ENCODE measurements at places on chromosomes 12 and 14.

DNA sequence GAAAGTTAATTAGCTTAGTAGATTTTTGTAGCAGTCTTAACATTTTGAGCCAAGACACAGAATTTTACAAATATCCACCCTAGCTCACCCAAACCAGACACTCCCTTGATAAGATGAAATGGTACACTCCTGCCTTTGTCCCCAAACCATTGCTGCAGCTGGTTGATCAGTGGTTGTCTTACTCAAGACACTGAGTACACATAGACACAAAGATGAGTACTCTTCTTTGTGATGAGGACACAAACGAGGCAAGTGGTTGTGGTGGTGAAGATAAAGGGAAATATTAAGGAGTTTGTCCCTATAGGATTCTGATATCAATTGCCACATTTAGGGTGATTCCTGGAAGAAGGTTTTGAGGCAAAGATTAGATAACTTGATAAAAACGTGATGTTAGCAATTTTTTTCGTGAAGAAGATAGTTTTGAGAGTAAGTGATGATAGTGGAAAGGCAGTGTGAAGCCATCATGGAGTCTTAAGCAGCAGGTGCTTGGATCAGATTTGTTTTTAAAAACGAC lies 21.4 kb upstream of the ATP2B1 start:
- no peak for DNase-seq

DNA sequence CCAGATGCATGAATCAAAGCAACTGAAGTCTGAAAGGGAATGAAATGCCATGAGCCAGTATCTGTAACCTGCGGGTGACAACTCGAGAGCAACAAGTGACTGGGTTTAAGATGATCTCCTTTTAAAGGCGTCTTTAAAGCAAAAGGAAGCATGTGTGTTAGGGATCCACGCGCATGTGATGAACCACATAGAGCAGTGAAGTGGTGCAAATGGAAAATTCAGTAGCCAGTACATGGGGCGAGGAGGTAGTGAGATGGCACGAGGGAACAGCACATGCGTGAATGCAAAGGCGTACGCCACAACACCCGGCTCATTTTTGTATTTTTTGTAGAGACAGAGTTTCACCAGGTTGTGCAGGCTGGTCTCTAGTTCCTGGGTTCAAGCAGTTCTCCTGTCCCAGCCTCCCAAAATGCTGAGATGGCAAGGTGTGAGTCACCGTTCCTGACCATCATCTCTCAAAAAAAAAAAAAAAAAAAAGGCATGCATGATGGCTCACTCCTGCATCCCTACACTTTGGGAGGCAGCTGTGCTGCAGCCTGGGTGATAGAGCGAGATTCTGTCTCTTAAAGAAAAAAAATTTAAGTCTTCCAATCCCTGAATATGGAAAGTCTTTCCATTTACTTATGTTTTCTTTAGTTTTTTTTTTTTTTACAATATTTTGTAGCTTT lies 24.6 kb upstream of the BCL7A start:
- no peak for DNase-seq

DNA sequence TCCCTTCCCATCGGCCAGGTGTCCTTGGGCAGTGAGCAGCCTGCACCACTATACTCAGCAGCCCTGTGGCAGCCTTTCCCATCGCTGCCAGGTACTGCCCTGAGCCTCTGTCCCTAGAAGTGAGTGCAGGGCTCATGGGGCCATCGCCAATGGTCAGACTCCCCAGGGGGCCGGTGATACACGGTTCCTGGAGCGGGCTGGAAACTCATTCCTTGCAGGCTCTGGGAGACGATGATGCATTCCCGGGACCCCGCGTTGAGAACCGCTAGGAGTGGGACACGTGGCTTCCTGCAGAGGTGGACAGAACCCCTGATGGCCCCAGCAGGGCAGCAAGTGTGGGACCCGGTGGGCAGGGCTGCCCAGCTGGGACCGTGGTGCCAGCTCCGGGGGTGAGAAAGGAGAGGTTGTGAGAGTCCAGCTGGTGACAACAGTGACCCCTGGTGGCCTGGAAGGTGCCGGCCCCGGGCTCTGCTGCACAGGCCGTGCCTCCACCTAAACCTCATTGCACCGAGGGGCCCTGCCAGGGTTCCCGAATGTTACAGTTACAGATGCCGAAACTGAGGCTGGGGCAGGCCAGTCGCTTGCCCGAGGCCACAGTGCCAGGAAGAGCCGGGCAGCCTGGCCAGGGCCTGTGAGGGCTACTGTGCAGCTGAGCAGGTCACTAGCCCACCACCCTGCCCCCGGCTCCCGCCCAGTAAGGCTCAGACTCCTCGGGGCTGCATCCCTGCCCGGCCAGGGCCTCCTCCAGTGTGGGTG lies 33.8 kb downstream of the FBRSL1 start:
- peak; percentile 26 for DNase-seq

GRCh38 chr12:94149781-94150239 lies 1.4 kb downstream of the PLXNC1 start:
- DNase-seq, result peak; percentile 33

DNA sequence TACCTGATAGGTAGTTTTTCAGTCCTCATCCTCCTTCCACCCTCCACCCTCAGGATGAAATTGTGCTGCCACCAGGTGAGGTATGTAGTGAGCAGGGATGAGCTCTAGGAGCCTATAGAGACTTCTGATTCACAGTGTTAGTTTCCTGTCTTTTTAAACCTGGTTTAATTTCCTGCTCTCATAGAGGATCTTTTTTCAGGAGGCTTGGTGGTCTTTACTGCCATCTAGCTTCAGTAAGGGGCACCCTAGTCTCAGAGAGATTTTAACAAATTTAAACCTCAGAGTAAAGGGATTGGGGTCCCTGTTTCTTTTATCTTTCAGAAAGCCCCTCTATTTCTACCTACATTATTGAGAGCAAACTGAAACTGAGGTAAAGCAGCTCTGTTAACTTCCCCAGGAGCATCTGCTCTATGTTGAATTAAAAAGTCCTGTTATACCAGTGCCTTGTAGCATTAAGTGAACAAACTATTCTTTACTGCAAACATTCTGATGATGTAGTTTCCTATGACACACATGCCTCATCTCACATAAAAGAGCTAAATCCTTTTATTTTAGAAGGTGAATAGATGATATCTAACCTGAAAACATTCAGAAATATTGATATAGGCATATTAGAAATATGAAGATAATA lies 172.2 kb upstream of the DDHD1 start:
- peak; percentile 14 for DNase-seq

DNA sequence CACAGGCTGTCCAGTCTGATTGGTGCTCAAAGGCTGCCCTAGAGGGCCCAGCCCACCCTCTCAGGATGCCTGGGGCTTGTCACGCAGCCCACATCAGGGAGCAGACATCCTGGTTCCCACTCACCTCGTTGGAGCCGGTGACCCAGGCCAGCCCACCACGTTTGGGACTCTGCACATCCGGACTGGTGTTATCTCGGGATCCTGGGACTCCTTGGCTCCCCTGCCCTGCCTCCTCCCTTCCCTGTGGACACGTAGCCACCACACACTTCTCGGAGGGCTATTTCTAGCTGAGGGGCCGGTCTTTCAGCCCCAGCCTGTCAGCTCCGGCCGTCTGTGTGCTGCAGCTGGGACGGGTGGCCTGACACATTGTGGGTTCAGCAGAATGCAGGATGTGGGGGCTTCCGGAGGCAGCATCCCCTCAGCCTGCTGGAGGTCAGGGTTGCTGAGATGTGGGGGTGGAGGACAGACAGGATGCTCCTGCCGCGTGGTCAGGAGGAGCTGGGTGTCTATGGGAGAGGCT lies 12.8 kb upstream of the FGF23 start:
- no peak for DNase-seq

DNA sequence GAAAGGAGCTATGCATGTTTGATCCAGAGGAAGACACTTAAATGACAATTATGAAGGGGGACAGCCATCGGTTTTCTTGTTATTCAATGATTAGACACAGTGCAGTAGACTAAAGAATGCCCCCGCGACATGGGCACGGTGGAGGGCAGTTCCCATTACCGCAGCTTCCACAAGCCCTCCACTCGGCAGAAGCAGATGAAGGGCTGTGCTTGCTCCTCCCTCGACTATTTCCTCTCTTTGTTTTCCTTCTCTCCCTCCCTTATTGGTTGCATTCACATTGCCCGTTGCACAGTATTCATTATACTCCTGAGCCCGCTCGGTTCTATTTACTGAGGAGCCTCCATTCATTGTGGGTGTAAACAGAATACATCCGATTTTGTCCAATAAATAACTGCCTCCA lies 138.8 kb upstream of the RASSF8 start:
- no peak for DNase-seq

- no peak for DNase-seq
Observed at GRCh38 chr12:11412731-11413130, 17.4 kb upstream of the PRB2 start.

GRCh38 chr12:57258977-57259970 lies 8.3 kb upstream of the STAC3 start:
- DNase-seq, result no peak

DNA sequence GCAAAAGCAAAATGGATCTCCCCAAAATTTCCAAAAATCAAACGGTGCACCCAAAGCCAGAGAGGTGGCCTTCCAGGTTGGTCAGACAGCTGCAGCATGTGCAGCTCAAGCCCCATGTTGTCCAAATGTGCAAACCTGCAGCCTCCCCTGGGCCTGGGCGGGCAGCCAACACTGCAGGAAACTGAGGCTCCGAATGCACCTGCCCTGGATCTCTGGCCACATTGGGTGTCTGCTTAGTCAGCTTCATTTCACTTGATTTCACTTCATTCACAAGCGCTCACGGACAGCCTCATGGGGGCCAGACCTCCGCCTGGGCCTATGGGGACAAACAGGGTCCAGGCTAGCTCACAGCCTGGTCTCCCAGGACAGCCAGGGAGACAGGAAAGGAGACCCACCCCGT lies 59.8 kb downstream of the BCL11B start:
- no peak for DNase-seq

- no peak for DNase-seq
Observed at GRCh38 chr14:71824816-71825215, 107.4 kb upstream of the RGS6 start.

DNA sequence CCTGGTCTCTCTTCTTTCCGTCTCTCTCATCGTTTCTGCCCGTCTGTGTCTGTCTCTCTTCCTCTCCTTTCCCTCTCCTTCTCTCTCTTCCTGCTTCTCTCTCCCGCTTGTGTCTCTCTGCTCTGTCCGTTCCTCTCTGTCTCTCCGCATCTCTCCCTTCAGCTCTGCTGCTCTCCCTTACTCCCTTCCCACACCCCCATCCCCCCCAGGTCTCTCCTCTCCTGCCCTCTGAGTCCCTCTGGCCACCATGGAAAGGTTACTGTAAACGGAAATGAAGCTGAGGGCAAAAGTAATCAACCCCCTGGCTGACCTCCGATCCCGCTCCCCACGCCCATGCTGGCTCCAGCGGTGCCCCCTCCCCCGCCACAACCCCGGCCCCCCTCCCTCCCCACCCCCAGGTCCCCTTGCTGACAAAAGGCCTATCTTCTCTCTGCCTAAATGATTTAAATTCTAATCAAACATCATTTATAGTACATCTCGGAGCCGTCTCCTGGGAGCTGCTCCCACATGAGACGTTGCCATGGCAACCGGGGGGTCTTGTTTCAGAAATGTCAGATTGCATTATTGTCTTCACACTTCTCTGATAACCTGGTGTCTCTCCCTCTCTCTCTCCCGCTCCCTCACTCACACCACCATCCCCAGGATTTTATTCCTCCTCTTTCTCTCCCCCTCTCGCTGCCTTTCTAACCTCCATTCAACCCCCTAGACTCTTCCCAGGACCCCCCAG lies 203.8 kb downstream of the RBM19 start:
- DNase-seq, result peak; percentile 43

GRCh38 chr12:105644770-105645169 lies 314.3 kb downstream of the C12orf75 start:
- no peak for DNase-seq

GRCh38 chr14:91417120-91417982 lies at the start of gene CCDC88C:
Gene CCDC88C (minus strand): TSS chr14:91417820. CDS start chr14:91417690, 130 bp downstream.
- peak; percentile 40 for DNase-seq

- no peak for DNase-seq
Observed at GRCh38 chr14:68627868-68628604, 164.8 kb downstream of the ZFP36L1 start.

- DNase-seq, result no peak
Observed at GRCh38 chr12:49388682-49389386, 21.6 kb downstream of the SPATS2 start.

GRCh38 chr12:46473634-46474329 lies 101.2 kb upstream of the SLC38A2 start:
- DNase-seq, result peak; percentile 29

- DNase-seq, result no peak
Observed at GRCh38 chr12:15638231-15638630, 151.0 kb downstream of the EPS8 start.

GRCh38 chr12:2429032-2429431 lies 365.7 kb upstream of the FKBP4 start:
- no peak for DNase-seq

DNA sequence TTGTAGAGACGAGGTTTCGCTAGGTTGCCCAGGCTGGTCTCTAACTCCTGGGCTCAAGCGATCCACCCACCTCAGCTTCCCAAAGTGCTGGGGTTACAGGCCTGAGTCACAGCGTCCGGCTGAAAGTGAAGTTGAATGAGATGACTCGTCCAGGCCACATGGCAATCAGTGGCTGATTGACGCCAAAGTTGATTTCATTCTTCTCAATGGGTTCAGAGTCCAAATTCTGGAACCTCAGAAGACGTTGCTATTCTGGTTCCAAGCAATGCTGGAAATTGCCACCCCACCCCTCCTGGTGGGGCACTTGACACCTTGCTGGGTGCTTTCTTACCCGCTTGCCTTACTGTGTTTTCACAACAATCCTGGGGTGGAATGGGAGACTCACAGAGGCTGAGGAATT lies 14.9 kb downstream of the ABCB9 start:
- DNase-seq, result no peak

DNA sequence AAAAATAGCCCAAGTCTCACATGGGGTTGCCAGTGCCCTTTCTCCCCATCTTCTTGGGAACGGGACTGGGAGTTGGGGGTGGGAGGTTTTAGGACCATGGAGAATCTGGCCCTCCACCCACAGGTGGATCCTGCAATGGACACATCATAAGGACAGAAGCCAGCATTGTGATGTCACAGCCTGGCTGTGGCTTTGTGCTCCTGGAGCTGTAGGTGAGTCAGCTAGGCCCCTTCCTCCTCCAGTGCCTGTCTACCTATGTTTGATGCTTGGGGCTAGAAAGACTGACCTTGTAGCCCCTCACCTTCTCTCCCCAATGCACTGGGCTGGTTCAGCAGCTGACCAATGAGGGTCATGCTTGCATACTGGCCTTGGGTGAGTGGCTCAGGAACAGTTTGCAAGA lies at the start of gene CCDC197:
CCDC197 (plus strand) TSS at position 220 of the 400 bp plus-strand sequence. CDS start 831 bp downstream, outside the sequence.
- DNase-seq, result no peak

GRCh38 chr14:75860561-75861160 lies 121.1 kb downstream of the TGFB3 start:
- no peak for DNase-seq

DNA sequence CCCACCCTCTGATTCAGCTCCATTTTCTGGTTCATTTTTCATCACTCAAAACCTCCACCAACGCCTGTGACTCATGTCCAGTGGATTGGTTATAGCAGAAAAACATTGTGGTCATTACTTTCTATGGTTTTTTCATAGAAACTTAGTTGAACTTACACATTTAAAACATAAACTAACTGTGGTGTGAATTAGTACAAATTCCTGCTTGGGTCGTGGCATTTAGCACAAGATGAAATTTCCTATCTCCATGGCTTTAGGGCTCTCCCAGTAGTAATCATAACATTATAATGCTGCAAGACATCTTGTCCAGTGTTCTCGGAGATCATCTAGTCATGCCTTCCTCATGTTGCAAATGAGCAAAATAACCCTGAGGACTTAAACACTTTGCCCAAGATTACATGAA lies 7.1 kb downstream of the RNASE7 start:
- no peak for DNase-seq

GRCh38 chr12:84912198-84913128 lies at the start of gene SLC6A15:
Gene SLC6A15 (minus strand): TSS chr12:84912799. CDS start chr12:84892120, 20,679 bp downstream.
- DNase-seq, result peak; percentile 60

Measured in NCI-H1092 (cell line).